GM10248 (cell line): ENCODE measurements at places on chromosomes 1 and 21.

DNA sequence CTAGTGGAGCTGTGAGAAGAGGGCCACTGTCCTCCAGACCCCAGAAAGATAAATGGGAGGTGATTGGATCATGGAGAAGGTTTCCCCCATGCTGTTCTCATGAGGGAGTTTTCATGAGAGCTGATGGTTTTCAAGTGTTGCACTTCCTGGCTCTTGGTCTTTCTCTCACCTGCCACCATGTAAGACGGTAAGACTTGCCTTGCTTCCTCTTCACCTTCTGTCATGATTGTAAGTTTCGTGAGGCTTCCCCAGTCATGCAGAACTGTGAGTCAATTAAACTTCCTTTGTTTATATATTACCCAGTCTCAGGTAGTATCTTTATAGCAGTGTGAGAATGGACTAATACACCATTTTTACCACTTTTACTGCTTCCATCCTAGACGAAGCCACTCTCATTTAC is 27.6 kb downstream of the GPR88 start:
- no peak for DNase-seq

DNA sequence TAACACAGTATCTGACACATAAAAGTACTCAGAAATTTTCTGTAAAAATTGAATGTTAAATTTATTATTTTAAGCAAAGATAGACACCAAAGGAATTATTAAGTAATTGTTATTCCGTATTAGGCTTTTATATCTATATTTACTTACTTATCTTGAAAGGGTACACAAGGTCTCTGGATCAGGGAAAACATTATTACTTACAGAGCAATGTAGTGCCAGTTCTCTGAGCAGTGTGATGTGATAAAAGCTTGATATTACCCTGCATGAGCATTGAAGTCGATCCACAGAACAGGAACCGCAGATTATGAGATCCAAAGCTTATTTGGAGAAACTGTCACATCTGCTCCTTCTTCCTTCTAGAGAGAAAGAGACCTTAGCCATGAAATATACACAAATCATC is 637.9 kb upstream of the RGS18 start:
- DNase-seq = no peak

GRCh38 chr1:208934933-208935332 is 648.6 kb upstream of the CAMK1G start:
- DNase-seq = no peak

GRCh38 chr1:159783724-159784123 is 3.0 kb downstream of the DUSP23 start:
- no peak for DNase-seq

DNA sequence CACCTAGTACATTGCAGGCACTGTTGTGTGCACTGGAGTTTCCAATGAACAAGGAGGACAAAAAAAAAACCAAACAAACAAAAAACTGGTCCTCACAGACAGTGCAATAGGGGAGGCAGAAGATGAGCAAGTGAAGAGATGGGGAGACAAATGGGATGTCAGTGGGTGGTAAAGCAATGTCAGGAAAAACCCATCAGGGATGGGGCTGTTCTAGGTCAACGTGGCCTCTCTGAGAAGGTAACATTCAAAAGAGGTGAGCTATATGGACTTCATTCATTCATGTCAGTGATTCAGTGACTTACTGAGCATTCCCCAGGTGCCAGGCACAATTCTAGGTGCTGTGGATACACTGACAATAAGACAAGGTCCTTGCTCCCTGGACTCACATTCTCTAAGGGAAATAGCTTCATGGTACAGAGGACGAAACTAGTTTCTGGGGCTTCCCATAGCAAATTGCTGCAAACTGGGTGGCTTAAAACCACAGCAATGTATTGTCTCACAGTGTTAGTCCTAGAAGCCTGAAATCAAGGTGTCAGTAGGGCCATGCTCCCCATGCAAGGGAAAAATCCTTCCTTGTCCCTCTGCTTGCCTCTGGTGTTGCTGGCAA is 140.5 kb upstream of the KLHDC7A start:
- DNase-seq = no peak

DNA sequence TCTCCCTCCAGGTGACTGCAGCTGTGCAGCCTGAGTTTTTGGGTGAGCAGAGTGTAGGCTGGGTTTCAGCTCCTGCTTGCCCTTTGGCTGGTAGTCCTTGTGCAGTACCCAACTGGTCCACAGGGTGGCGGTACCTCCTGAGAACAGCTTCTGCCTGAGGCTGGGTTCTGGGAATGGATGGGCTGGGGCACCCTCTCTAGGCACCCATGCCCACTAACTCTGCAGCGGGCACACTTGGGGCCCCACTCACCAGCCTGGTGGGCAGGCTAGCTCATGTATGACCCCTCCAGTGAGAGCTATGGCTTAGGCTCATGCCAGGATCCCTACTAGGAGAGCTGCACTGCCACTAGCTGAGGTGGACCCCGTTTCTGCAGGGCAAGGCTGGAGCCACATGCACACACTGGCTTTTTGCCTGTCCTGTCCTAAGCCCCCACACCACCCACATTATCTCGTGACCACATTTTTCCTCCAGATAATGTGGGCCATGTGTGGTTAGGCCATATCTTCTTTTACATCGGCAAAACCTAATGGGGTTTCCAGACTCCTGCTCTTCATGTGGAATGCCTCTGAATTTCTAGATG is 15.5 kb upstream of the GSTM4 start:
- peak; percentile 77 for DNase-seq

DNA sequence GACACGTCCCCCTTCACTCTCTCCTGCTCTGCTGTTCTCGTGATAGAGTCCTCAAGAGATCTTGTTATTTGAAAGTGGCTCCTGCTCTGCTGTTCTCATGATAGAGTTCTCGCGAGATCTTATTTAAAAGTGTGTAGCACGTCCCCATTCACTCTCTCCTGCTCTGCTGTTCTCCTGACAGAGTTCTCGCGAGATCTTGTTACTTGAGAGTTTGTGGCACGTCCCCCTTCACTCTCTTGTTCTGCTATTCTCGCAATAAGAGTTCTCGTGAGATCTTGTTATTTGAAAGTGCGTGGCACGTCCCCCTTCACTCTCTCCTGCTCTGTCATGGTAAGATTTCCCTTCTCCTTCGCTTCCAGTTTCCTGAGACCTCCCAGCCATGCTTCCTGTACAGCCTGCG is 47.9 kb downstream of the SMYD3 start:
- no peak for DNase-seq

DNA sequence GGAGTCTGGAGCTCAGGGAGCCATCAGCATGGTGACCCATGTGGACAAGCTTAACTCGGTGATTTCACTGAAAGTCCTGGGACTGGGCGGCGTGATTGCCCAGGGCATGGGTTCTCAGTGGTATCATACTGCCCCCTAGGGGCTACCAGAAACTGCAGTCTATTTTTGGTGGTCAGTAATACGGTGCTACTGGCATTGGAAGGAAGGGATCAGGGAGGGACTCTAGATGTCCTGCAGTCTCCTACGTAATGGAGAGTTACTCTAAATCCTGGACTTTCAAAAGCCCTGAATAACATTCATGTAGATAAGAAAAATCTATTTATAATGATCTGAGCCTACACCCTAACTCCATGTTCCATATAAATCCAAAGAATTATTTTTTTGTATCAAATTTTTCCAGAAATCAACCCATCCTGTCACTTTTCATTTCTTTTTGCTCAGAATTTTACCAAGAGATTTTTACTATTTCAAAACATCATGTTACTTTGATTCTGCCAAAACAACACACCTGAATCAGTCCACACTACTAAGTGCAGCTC is 37.3 kb downstream of the PABPC4 start:
- DNase-seq = peak; percentile 82

DNA sequence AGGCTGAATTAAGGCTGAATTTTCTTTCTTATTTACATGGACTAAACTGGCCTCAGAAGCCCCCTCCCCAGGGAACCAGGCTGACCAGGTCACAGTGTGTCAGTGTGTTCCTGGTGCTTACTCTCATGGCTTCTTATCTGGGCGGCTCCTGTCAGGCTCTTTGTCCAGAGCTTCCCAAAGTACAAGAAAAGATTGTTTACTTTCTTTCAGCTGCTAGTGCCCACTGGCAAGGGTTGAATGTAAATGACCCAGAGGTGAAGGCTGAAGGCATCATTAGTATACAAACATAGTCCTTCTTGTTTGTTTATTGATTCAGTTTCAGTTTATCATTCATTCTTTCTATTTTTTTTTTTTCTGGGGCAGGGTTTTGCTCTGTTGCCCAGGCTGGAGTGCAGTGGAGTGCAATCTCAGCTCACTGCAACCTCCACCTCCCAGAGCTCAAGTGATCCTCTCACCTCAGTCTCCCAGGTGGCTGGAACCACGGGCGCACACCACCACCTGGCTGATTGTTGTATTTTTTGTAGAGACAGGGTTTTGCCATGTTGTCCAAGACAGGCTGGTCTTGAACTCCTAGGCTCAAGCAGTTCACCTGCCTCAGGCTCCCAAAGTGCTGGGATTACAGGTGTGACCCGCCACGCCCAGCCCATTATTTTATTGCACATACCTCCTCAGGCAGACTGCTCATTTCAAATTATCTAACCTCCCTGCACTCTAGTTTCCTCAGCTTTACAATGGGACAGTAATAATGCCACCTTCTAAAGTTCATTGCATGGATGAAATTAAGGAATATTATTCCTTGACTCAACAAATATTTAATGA is 9.8 kb upstream of the KDM4A start:
- DNase-seq = no peak

- DNase-seq = no peak
Measured at GRCh38 chr1:170032531-170033280, 41.8 kb downstream of the KIFAP3 start.

- no peak for DNase-seq
Measured at GRCh38 chr1:84073266-84073665, 70.8 kb upstream of the PRKACB start.

DNA sequence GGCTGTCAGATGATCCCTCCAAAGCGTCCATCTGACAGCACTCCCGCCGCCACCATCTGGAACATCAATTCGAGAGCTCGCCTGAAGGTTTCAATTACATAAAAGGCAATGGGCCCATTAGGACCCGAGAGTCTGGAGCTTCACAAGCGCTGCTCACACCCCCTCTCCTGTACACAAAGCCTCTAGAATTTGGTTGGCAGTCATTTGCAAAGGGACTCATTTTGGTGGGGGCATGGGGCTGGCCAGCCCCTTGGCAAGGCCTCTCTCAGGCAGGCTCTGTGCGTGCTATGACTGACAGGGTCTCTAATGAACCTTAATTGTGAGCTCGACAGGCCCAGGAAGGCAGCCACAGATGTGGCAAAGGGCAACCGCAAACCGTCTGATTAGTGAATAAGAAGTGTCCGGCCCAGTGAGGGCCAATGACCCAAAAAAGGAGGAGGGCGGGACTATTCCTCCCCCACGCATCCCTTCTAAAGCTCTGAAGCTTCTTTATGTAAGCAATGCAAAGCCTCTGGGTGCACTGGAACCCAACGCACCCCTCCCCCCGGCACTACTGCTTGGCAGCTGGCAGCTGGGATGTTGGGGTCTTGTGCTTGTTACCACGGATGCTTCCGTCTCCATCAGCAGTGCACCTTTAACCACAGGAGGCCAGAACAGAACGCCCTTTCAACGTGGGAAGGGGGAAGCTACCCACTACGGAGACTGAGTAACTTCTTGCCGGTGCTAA is 79.4 kb downstream of the CAPZB start:
- DNase-seq = no peak

- DNase-seq = no peak
Measured at GRCh38 chr21:27480841-27481261, 514.0 kb upstream of the ADAMTS5 start.
